ENCODE measurements at places on chromosomes 4 and X.

- H3K4me1 ChIP-seq = peaks cover 4% of the 10 kb centered on the region
- peaks cover 19% of the 10 kb centered on the region for H3K27me3 ChIP-seq
- peak overlapping the region; percentile 56 for H3K4me3 ChIP-seq
These were observed 71.9 kb downstream of the STARD8 start for GRCh38 chrX:68719181-68719903.

DNA sequence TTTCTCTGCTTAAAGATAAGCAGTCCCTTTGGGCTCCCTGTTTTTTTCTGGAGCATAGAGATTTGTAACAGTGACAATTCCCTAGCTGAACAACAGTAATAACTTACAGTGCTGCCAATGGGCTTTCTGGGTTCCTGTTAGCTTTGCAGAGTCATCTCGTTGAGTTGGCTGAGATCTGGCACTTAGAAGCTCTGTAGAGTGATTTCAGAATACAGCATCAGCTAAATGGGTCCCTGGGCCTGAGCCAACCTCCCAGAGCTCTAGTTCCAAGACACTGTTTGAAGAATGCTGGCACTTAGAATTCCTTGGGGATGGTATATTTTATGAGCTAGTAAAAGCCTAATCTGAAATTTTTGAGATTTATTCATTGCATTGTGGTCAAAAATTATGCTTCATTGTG lies 43.5 kb upstream of the SERTM2 start:
- peaks cover 2% of the 10 kb centered on the region for H3K27me3 ChIP-seq
- H3K4me1 ChIP-seq = no peaks in the 10 kb centered on the region
- peaks cover 6% of the 10 kb centered on the region for H3K36me3 ChIP-seq
- no peak overlapping the region for H3K4me3 ChIP-seq
- H3K27ac ChIP-seq = no peak overlapping the region
- no peak for DNase-seq

DNA sequence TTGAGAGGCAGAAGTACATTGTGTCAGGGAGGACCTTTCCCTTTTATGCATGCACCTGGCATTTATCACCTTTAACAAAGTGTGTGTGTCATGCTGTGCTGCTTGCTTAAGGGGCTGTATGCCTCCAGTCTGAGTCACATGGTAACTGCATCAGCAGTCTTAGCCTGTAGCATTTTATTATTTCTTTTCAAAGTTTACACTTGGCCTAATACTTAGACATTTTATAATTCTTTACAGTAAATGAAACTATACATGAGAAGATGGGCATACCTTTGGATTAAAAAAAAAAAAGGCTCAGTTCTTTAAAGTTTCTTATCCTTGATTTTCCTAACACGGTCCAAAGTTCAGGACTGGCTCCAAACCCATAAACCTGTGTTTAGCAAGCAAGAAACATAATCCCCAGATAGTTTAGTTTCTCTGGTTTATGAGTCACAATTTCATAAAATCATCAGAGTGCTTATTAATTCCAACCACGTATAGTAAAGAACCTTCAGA lies 14.6 kb downstream of the NPNT start:
- no peak for DNase-seq
- no peaks in the 10 kb centered on the region for H3K27me3 ChIP-seq
- H3K4me3 ChIP-seq = no peak overlapping the region
- H3K36me3 ChIP-seq = no peaks in the 10 kb centered on the region

- H3K36me3 ChIP-seq = no peaks in the 10 kb centered on the region
- H3K4me1 ChIP-seq = no peaks in the 10 kb centered on the region
- H3K27ac ChIP-seq = no peak overlapping the region
These were observed 247.0 kb upstream of the FTHL17 start for GRCh38 chrX:31318866-31319265.

DNA sequence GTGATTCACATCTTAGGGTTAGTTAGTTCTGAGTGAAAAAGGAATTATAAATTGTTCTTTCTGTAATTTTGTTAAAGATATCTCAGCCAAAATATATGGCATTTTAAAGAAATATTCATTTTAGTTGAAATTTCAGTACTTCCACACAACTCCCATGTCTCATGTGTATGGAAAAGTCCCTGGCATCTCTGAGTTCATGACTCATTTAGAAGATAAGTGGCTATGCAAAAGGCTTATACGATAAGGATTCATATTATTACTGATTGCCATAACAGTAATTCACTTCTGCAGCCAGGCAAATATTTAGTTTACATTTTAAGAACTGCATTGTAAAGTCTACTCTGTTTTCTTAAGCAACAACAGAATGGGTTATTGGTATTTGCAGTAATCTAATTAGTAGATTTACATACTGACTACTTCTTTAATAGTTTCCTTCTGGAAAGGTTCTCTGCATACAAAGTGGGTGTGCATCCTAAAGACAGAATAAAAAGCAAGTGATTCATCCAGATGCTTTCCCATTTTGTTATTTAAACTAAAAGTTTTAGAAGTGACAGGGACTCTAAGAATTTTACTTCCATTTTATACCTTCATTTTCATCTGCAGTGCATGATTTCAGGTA lies 682.4 kb upstream of the PABPC4L start:
- H3K4me1 ChIP-seq = no peaks in the 10 kb centered on the region
- H3K4me3 ChIP-seq = no peak overlapping the region
- H3K27ac ChIP-seq = no peak overlapping the region
- H3K36me3 ChIP-seq = no peaks in the 10 kb centered on the region

DNA sequence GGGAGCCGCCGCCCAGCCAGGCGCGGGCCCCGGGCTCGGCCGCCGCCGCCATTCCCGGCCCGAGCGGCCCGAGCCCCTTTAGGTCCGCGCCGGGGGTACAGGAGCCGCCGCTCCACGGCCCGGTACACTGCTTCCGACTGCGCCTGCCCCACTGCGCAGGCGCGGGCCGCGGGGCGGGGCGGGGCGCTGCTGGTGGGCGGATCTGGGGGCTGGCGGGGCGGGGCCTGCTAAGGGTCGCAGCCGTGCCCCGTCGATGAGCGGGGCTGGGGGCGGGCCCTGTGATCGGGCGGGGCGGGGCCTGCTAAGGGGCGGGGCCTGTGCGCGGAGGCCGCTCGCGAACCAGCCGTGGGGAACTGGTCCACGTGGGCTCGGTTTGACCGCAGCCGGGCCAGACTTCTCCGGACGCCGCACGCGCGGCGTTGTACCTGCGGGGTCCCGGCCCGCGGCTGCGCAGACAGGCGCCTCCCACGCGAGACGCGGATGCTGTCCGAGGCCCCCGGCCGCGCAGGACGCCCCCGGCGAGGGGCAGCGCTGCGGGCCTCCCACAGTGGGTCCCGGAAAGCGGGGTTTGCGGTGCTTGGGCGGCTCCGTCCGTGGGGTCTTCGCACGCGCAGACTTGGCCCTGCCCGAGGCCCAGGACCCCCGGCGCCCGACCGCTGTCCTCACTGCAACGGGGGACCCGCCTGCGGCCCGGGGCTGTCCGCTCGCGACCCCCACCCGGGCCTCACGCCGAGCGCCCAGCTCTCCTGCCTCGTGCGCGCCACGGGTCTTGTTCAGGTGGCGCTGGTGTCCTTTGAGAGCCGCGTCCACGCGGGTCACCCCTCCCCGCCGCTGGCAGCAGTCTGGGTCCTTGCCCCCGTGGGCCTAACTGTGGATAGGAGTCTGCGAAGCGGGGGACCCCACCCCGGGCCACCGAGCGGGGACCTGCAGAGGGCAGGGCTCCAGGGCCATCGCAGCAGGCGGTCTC lies at the start of gene DGKQ:
Gene DGKQ (minus strand): TSS at position 139 of the 967 bp plus-strand sequence. CDS start 87 bp downstream, at position 52.
- H3K27me3 ChIP-seq = peaks cover 18% of the 10 kb centered on the region
- no peaks in the 10 kb centered on the region for H3K4me1 ChIP-seq
- no peak within 1 kb of the TSS for H3K4me3 ChIP-seq

Data from endothelial cell (in vitro differentiated cells).